Airway epithelial cell (primary cell): ENCODE measurements at places on chromosomes 1 and 21. TPM values are rescaled to one million over a fixed set of nuclear protein-coding genes. Genes with fewer than 3 reads are reported as not detected.

The PRMT2 gene
- total RNA-seq, result 110 and 116 TPM in 2 replicates

The UQCRHL gene
- 2.6 and 4.8 TPM in 2 replicates for total RNA-seq

The UBE2U gene
- total RNA-seq, result not detected in 2 replicates

The HMCN1 gene
- total RNA-seq, result 0.46 and 1.3 TPM in 2 replicates

The C1orf116 gene
- 72.0 and 112 TPM in 2 replicates for total RNA-seq

The PDPN gene
- 18.9 and 22.6 TPM in 2 replicates for total RNA-seq
